Hematopoietic multipotent progenitor cell treated with erythropoietin and hydrocortisone succinate and interleukin-3 and kit ligand, for 6 days (in vitro differentiated cells): ENCODE measurements at places on chromosomes 4 and X.

DNA sequence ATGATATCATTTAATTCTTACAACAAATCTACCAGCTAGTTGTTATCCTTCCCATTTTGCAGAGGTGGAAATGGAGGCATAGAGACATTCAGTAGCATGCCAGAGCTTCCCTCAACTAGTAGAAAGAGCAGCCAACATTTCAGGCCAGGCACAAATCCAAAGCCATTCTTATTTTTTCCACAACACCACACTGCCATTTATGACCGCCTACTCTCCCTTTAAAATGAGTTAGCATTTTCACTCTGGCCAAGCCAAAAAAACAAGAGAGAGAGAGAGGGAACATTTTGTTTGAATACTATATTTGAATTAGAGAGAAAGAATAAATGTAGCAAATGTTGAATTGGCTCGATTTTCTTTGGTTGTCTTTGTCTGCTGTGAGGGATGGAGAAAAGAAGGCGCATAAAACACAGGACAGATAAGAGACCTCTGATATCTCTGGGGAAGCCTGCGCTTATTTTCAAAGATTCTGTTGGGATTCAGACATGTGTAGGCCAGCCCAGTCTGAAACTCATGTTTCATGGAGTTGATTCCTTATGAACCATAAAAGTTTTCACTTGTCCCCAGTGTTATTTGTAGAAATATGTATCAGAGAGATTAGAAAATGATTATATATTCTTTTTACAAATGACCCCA, 265.7 kb downstream of the RAB28 start:
- DNase-seq: no peak

DNA sequence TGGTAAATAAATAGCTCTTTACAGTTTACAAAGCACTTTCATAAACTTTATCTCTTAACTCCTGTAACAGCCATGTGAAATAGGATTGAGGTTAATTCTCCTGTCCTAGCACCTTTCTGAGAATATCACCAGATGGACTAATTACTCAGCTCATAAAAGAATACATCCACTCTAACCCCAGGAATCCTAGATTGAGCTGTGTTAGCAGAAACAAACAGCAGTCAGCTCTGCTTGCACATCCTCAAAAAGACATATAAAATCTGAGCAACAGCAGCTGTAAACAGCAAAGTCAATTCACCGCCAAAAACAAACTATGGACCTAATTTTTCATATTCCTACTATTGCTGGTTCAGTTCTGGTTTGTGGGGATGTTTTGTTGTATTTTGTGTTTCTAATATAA, 182.8 kb downstream of the QDPR start:
- no peak for DNase-seq

DNA sequence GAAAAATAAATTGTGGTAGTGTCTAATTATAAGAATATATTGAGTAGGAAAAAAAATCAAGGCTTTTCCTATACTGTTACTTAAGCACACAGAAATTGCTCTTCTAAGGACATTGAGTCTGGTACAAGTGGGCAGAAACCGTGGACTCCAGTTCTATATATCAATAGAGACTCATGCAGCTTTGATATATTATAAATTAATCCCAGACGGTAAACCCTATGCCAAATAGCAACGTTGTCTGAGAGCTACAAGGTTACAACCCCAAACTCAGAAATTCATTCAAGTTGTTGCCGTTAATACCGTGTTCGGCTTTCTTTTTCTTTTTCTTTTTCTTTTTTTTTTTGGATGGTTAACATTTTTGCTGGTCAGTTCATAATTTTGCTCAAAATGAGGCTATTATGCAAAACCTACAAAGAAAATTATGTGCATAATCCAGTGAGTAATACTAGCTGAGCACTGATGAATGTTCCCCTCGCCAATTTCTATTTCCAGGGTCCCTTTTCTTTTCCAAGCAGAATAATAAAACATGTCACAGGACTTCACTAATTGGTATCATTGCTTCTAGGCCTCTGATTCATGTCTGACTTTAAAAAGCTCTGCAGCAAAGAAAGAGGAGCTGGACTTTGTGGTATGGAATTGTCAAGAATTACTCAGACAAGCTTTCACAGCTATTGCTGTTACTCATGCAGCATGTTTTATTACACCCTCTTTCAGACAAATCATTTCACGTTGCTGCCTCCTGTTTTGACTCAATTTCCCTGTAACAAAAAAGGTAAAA, 737.7 kb downstream of the NLGN4X start:
- DNase-seq: no peak

- DNase-seq: no peak
These were observed 47.4 kb upstream of the PDGFC start for GRCh38 chr4:157018920-157019490.

DNA sequence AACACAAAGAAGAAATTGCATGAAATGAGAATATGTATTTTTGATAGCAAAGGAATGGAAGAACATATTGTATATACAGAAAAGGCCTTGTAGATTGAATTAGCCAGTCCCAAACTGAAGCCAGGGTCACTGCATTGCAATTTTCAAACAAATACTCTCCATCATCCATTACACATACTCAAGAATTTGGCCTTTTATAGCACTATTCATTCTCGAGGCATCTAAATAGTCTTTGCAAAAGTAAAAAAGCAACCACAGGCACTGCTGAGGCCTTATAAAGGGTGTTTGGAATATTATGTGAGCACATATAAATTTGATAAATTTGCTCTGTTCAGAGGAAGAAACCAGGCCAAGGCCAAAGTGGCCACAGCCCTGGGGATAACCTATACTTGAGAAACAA, 123.0 kb downstream of the ZNF827 start:
- DNase-seq: no peak

DNA sequence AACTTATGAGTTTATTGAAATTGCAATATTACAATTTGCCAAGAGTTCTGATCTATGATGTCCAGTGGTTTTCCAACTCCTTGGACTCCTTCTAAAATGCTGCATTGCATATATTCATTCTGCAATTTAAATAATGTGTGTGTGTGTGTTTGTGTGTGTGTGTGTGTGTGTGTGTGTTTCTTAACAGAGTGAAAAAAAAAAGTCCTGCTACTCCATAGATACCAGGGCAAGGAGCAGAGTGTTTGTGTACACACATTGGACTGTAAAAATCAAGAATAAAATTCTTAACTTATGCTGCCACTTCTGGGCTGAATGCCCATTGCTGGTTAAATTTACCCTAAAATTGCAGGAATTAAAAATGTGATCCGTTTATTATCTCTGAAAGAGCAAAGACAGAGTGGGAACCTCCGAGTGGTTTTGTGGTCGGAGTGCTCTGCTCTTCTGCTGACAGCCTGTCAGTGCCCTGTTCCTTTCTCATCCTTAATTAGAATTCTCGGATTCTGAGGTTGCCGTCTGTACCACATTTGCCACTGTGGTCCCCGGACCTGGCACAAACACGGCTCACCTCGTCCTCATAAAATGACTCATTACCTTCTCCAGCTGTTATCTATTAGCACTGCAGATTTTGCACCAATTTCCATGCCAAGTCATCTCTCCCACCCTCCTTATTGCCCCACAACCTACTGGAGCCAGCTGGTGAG, 355.5 kb downstream of the KCNIP4 start:
- DNase-seq: no peak

DNA sequence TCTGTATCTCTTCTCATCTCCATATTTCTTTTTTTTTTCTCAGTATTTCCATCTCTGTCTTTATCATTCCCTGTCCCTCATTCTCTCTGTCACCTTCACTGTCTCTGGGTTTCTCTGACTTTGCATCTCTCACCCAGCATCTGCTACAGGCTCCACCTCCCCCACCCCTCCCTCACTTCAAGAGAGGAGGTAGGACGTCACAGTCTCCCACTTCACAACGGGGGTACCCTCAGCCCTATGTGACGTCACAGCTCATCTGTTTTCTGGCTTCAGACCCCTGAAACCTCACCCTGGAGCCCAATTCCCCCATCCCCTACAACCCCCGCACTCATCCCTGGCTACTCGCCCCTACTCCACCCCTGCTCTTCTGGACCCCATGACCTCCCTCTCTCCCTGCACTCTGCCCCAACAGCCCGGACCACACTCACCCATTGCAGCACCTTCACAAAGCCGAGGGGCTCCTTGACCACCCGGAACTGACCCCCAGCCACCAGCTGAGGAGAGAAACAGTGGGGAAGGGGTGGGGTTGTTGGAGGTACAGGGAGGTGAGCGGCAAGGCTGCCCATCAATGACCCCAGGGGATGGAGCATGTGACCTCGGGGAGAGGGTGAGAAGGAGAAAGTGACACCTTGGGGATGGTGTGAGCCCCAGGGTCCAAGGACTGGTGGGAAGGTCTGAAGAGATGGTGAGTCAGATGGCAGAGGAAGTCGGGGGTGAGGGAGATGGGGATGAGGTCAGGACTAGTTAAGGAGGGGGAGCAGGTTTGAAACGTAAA, 1.3 kb downstream of the SYP start:
- DNase-seq: no peak

GRCh38 chrX:109373468-109373867, 108.4 kb downstream of the GUCY2F start:
- DNase-seq: no peak

DNA sequence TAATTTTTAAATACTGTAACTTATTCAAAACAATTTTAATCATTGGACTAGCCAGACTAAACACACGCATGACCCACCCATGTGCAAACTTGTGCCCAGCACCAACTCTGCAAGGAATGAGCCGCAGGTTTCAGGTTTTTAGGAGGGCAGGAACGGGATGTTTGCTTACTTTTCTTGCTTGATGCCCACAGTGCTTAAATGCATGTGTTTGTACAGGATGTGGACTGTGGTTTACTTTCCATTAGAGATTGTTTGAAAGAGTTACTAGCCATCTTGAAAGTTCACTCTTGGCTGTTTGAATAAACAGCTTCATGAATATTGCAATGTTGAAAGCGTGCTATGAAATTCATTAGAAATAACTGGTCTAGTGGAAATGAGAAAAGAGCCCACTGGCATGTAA, 83.3 kb downstream of the STK32B start:
- DNase-seq: no peak

GRCh38 chr4:123304151-123304964, 92.2 kb upstream of the SPRY1 start:
- DNase-seq: no peak

GRCh38 chr4:165879641-165880040, 6.6 kb downstream of the TLL1 start:
- DNase-seq: no peak

- peak; percentile 63 for DNase-seq
These were observed 58.7 kb downstream of the RWDD4 start for GRCh38 chr4:183600189-183600685.

GRCh38 chr4:11281720-11282119, 147.0 kb downstream of the HS3ST1 start:
- DNase-seq: no peak

- DNase-seq: no peak
These were observed 92.3 kb downstream of the BCOR start for GRCh38 chrX:40005292-40006011.

DNA sequence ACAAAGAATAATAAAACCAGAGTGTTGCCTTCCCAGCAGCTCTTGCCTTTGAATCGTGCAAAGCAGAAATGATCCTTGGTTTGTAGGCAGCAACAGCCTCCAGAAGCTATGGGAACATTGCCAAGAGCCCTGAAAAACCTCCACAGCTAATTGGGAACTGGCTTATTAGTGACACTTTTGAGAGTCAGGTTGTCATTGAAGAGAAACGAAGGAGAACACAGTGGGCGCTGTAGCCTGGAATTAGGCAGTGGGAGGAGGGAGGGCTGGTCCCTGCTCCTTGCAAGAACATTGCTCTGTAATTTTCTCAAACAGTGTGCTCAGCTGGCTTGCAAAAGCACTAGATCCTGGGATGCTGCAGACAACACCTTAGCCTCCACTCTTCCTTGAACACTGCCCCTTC, 331.5 kb upstream of the EMCN start:
- DNase-seq: no peak

- DNase-seq: no peak
These were observed 51.8 kb downstream of the TMEM131L start for GRCh38 chr4:153518001-153518400.

- DNase-seq: no peak
These were observed 30.0 kb downstream of the PAPSS1 start for GRCh38 chr4:107689912-107690587.

DNA sequence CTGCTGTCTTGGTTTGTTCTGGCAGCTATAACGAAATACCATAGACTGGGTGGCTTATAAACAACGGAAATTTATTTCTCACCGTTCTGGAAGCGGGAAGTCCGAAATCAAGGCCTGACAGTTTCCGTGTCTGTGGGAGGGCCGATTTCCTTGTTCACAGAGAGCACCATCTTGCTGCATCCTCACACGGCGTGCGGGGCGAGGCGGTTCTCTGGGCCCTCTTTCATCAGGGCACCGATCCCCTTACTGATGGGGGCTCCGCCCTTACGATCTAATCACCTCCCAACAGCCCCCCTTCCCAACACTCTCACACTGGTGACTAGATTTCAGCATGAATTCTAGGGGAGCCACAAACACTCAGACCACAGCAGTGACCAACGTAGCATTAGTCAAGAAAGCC, 578.3 kb upstream of the FAT1 start:
- no peak for DNase-seq

GRCh38 chr4:97761445-97762114, 381.7 kb downstream of the STPG2 start:
- no peak for DNase-seq

- DNase-seq: no peak
These were observed 1.6 kb upstream of the ZC4H2 start for GRCh38 chrX:64977830-64978229.

- DNase-seq: no peak
These were observed 27.9 kb downstream of the TSC22D3 start for GRCh38 chrX:107747596-107748161.

- no peak for DNase-seq
These were observed 28.5 kb upstream of the ANK2 start for GRCh38 chr4:113020966-113021365.

DNA sequence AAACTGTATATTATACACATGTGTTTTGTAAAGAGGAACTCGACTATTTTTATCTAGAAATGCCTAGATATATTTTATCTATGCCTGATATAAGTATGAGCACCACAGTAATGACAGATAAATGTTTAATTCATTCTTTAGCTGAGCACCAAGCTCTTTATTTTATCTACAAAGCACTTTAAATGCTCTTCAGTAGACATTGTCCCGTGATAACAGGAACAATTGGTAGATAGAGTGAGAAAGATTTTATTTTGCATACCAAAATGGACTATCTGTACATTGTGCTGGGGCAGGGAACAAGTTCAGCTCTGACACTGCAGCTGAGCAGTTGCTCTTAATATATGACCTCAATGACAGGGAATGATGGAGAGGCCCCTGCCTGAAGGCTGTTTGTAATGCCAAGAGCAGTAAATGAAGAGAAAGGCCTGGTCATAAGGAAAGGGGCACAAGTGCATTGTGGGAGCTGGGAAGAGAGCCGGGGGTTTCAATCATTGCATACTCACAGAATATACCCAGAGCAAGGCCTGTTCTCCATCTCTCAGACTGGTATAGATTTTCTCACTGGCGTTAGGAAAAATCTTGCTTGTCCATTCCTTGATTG, 57.3 kb downstream of the SEPTIN11 start:
- DNase-seq: no peak

- DNase-seq: peak; percentile 69
These were observed 84.9 kb upstream of the TET2 start for GRCh38 chr4:105061731-105062130.

GRCh38 chr4:152983774-152984411, 47.8 kb downstream of the FHDC1 start:
- DNase-seq: no peak
